ENCODE measurements at places on chromosomes 3 and 15. TPM values are rescaled to one million over a fixed set of nuclear protein-coding genes. Genes with fewer than 3 reads are reported as not detected.

Gene UBXN7
- total RNA-seq = 14.3 TPM

Gene PLA2G4F
- not detected for total RNA-seq

Gene CLSTN2
- 3.1 TPM for total RNA-seq

Gene RTP4
- total RNA-seq = 0.27 TPM

Gene GOLGA6L4
- total RNA-seq = 0.66 TPM

Gene GMPPB
- 12.2 TPM for total RNA-seq

Gene PGBD4
- 1.6 TPM for total RNA-seq

Gene ALDH1A2
- 24.7 TPM for total RNA-seq

Gene DYNLT2B
- 8.8 TPM for total RNA-seq

Gene LRRN1
- 26.6 TPM for total RNA-seq

Gene FBXO40
- total RNA-seq = 2.4 TPM

Gene CD96
- total RNA-seq = 0.22 TPM

Gene RGMA
- 16.4 TPM for total RNA-seq

Gene CPLX3
- not detected for total RNA-seq

Gene A4GNT
- total RNA-seq = not detected

Gene DENND6A
- total RNA-seq = 15.0 TPM

Gene HTR3E
- not detected for total RNA-seq

Gene MASP1
- total RNA-seq = 8.2 TPM

Gene GPR15
- total RNA-seq = not detected

Gene SLC15A2
- 27.0 TPM for total RNA-seq

Gene CX3CR1
- total RNA-seq = 1.5 TPM

Gene ARHGEF26
- 13.3 TPM for total RNA-seq

Gene INTS14
- 18.0 TPM for total RNA-seq

Gene AKAP13
- 90.9 TPM for total RNA-seq

Gene GOLGA8A
- 35.2 TPM for total RNA-seq

Gene TM4SF1
- 43.4 TPM for total RNA-seq

Gene CCR8
- total RNA-seq = not detected

Gene TPRG1
- total RNA-seq = 2.7 TPM

Gene AMT
- total RNA-seq = 5.5 TPM

Gene CCDC50
- 32.4 TPM for total RNA-seq

Gene CCDC12
- total RNA-seq = 37.7 TPM

Gene CCDC54
- not detected for total RNA-seq

Gene USP13
- 32.3 TPM for total RNA-seq

Gene HCN4
- not detected for total RNA-seq

Gene LRRIQ4
- 0.09 TPM for total RNA-seq

Gene ZDHHC19
- total RNA-seq = not detected

Gene KNG1
- total RNA-seq = 0.13 TPM

Gene ARNT2
- 4.9 TPM for total RNA-seq

Gene LRTM1
- 99.9 TPM for total RNA-seq

Gene SPATA12
- total RNA-seq = 0.04 TPM

Gene SKOR1
- 0.31 TPM for total RNA-seq

Gene CADPS
- 0.58 TPM for total RNA-seq

Gene C2CD4B
- 4.8 TPM for total RNA-seq

Gene PLCB2
- 4.8 TPM for total RNA-seq

Gene RHCG
- not detected for total RNA-seq

Gene GOLGA8J
- 0.09 TPM for total RNA-seq

Gene ASB14
- 0.18 TPM for total RNA-seq

Gene SH3BP5
- 23.7 TPM for total RNA-seq

Gene CSPG5
- total RNA-seq = 1.4 TPM

Gene CCR5
- total RNA-seq = 0.13 TPM

Gene COMMD4
- total RNA-seq = 45.7 TPM

Gene CASR
- not detected for total RNA-seq

Gene GATA2
- total RNA-seq = 2.1 TPM

Gene WHAMM
- total RNA-seq = 4.3 TPM

Gene TUSC7
- not detected for total RNA-seq

Gene CAND2
- total RNA-seq = 27.2 TPM

Gene IP6K1
- total RNA-seq = 12.6 TPM

Measured in muscle of leg (tissue), 16 donors.